ENCODE measurements at places on chromosomes 11 and 22.

- peak; percentile 46 for DNase-seq
These were observed 8.3 kb upstream of the SLC39A13 start for GRCh38 chr11:47399860-47400767.

- no peak for DNase-seq
These were observed 15.0 kb upstream of the ZDHHC13 start for GRCh38 chr11:19101796-19102520.

- DNase-seq = no peak
These were observed 12.8 kb downstream of the DGCR2 start for GRCh38 chr22:19109198-19110063.

DNA sequence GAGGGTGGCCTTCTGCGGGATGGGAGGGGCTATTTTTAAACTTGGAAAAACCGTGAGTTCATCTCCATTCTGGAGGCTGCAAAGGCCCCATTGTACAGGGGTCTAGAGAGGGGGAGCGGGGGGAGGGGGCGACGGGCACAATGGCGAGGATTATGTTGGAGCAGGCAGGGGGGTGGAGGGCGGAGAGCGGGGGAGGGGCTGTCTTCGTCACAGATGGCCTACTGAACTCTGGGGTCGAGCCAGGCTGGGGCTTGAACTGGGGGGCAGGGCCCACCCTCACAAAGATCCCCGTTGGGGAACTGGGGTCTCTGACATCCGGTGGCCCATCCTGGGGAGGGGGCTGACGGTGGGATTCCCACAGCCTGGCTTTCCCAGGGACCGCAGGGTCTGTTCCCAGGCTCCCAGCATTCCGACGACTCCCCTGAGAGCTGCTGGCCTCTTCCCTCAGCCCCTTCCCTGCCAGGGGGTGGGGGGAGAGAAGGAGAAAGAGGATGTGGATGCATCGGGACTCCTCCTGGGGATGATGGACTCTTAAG, 3.4 kb upstream of the MCAM start:
- no peak for DNase-seq

GRCh38 chr11:20031155-20032001, 128.9 kb downstream of the DBX1 start:
- peak; percentile 66 for DNase-seq

- DNase-seq = no peak
These were observed 56.3 kb downstream of the RPS6KA4 start for GRCh38 chr11:64415286-64415685.

DNA sequence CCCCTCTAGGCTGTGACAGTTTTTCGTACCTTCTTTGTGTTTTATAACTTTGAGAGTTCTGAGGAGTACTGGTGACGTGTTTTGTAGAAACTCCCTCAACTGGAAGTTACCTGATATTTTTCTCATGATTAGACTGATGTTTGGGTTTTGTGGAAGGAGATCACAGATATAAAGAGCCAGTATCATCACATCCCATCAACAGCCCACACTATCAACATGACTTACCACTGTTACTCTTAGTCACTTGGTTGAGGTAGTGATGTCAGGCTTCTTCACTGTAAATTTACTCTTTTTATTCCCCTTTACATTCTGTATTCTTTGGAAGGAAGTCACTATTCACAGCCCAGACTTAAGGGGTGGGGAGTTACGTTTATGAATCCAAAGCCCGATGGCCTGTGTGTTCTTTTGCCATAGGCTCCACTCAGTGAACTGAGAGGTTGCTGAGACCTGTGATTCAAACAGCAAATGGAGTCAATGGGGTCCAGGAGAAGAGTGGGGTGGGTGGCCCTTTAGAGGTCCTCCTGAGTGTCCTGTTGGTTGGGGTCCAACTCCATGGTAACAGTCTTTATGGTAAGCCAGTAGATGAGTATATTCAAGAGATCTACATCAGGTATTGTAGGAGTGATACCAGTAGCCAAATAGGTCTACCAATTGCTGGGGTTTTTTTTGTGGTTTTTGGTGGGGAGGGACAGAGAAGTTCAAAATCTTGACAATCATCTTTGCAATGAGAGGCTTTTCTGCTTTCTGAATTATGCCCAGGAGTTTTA, 15.2 kb upstream of the MS4A4E start:
- DNase-seq = no peak

GRCh38 chr22:20469110-20469868, 26.3 kb downstream of the KLHL22 start:
- no peak for DNase-seq

DNA sequence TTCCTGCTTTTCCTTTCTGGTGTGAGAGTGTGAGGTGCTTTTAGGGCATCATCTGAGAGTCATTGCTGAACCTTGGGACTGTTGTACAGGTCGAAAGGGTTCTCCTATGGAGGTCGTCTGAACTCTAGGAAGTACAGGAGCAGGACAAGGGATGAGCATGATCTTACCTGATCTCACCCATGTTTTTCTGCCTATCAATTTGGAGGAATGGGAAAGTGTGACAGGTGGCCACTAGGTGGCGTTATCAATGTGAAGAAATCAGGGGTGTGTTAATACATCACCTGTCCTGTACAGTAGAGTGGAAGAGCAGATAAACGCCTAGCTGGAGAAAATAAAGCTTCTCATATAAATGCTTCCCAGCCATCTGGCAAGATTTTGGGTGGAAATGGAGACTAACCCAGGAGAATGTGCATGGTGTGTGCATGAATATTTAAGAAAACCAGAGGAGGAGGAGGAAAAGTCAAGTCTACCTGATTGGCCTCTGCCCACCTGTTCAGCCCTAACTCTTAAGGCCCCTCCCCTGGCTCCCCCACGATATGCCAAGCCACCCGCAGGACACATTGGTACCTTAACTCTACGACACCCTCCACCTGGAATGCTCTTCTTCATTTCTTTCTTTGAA, 72.0 kb upstream of the NARS2 start:
- DNase-seq = peak; percentile 41

- no peak for DNase-seq
These were observed 59.7 kb upstream of the KCNQ1OT1 start for GRCh38 chr11:2759228-2760195.

GRCh38 chr11:36460220-36460619, 49.9 kb downstream of the TRAF6 start:
- DNase-seq = no peak

Measured in AG08396 (cell line).